ENCODE measurements at places on chromosomes 6 and 20.

- no peak for DNase-seq
Observed at GRCh38 chr6:45599053-45599452, 221.3 kb upstream of the SUPT3H start.

DNA sequence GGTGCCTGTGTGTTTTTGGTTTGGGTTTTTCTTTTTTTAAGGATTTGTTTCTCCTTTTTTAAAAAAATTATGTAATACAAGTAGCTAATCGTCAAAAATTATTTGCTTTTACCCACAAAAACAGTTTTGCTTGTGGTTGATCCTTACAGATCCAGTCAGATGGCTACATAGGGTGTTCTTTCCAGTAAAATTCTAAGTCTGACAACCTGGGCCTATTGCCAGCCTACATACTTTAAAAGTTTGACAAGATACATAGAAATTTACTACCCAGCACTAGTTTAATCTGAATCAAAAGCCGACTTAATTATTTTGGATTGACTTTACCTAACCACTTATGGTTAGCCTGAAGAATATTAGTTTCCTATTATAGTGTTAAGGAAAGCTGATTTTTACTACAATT is 2.1 kb upstream of the SOX4 start:
- no peak for DNase-seq

- no peak for DNase-seq
Observed at GRCh38 chr6:21270636-21271201, 322.8 kb upstream of the SOX4 start.

- peak; percentile 10 for DNase-seq
Observed at GRCh38 chr20:63135411-63135810, 80.5 kb downstream of the YTHDF1 start.

- no peak for DNase-seq
Observed at GRCh38 chr6:116866281-116866871, 10.7 kb upstream of the RFX6 start.

DNA sequence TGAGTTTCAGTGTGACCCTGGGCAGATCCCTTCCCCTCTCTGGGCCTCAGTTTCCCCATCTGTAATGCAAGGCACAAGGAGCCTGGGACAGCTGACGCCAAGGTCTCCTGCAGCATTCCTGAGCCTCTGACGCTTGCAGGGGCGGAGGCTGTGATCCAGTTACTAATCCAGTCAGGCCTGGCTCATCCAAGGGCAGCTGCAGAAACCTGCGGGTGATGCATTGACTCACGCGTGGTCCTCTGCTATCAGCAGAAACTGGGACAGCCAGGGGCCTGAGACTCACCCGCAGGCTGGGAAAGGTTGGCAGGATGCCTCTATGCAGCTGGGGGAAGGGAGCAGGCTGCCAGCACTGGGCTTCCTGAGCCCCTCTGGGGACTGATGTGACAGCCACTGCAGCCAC is 65.0 kb upstream of the SIRPA start:
- no peak for DNase-seq

GRCh38 chr6:31173406-31173805 is 2.9 kb upstream of the POU5F1 start:
- no peak for DNase-seq

DNA sequence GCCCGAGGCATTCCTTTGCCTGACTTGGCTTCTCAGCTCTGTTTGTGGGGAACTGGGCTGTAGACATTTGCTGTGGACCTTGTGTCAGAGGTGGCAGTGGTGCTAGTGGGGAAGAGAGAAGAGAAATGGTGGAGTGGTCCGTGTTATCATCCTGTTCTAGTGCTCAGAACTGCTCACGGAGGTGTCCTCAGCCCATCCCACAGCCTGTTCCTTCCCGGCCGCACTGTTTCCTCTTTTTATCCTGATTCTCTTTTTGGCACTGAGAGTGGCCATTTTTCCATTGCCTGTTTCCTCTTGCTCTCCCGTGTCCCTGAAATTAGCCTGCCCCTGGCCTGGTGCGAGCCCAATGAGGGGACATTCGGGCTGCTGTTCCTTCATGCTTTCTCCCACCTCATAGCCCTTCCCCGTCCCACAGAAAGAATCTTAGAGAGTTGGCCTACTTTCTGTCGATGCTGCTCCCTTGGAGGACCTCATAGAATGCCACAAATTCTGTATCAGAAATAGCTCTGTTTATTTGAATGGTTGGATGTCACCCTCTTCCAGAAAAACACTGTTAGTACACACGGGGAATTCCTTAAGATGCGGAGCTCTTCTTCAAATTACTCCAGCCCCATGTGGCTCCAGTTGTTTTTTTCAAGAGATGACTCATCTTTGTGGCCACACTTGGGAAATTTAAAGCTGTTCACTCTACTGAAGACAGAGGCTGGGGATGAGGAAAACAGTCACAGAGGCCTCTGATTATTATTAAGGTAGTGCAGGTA is 26.1 kb downstream of the FARS2 start:
- no peak for DNase-seq

GRCh38 chr20:3071266-3071609 is 182 bp upstream of the OXT start:
- DNase-seq = no peak

Measured in hematopoietic multipotent progenitor cell treated with erythropoietin and hydrocortisone succinate and interleukin-3 and kit ligand, for 15 days (in vitro differentiated cells).